Cardiac fibroblast (primary cell): ENCODE measurements at places on chromosomes 7 and 10.

DNA sequence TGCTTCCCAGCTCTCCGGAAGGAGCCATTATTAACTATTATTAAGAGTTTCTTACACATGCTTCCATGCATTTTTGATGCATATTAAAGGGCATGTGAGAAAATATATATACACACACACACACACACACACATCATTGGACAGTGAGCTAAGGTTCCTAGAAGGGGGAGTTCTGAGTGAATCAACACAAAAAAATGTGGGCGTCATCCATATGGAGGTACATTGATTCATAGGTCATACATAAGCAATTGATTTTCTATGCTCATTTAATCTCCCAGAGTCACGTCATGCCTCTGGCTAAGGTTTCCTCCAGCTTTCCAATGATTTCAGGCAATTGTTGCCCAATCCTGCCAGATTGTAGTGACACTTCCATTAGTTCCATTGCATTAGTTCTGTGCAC, 269.4 kb downstream of the DNAJB9 start:
- peak; percentile 16 for DNase-seq

- peak; percentile 17 for DNase-seq
Observed at GRCh38 chr10:118868589-118868988, 113.8 kb upstream of the CACUL1 start.

DNA sequence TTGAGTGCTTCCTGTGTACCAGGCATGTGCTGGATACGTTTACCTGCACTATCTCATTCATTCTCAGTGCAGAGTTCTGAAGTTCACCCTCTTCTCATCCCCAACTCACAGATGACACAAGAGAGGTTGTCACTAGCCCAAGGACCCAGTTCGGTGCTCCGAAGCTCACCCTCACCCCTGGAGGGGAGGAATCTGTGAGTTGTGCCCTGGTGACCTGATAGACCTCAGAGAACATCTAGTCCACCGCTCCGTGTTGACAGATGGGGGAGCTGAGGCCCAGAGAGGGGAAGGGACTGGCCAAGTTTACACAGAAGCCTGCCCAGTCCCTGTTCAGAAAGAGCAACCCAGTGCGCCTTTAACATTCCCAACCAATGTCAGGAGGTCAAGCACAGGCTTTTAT, 44.8 kb upstream of the EMX2 start:
- no peak for DNase-seq

DNA sequence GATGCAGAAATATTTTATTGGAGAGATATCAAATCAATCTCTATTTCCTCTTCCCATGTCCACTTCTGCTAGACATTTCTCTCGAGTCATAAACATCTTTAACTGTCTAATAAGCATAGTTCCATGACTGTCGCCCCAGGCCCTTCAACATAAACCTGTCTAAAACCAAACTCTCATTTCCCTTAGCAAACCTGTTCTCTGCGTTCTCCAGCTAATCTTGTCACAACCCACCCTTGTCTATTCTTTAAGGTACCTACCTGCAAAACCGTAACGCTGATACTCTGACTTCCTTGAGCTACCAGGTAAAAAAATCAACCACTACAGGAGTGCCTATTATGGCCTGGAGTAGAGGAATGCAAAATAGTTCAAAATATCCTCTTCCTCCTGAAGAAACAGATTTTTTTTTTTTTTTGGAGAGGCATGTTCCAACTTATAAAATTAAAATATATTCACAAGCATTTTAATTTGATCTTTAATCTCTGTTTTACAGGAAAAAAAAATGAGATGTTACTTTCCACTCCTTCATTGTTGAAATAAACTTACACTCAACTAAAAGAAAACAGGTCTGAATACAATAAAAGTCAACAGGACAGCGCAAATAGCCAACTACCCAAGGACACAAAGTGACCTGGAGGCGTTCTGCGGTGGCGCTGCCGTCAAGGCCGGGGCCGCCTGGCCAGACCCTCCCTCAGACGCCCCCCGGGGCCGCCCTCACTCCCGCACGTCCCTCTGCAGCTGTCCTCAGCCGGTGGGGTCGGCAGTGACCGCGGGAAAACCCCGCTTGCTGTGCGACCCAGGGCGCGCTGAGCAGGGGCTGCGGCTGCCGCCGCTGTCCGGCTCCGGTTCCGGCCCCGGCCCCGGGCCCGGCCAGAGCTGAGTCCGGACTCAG, 765 bp downstream of the SLC25A40 start:
- DNase-seq, result peak; percentile 18

DNA sequence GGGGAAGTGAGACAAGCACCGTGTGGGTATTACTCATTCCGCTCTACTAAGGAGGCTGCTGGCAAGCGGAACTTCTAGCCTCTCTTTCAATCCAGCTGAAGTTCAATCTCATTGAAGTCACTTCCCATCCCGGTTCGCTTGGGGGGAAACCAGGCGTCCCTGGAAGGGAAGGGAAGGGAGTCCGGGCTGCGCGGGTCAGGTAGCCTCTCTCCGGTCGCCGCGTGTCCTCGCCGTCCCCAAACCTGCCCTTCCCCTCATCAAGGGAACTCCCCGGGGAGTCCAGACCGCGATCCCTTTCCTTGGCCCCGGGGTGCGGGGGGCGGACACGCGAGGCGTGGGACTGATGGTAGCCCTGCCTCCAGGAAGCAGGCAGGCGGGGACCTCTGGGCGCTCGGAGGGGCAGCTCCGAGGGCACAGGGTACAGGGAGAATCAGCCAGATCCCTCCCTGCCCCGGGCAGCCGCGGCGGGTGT, 598 bp upstream of the ZEB1 start:
- peak; percentile 78 for DNase-seq

DNA sequence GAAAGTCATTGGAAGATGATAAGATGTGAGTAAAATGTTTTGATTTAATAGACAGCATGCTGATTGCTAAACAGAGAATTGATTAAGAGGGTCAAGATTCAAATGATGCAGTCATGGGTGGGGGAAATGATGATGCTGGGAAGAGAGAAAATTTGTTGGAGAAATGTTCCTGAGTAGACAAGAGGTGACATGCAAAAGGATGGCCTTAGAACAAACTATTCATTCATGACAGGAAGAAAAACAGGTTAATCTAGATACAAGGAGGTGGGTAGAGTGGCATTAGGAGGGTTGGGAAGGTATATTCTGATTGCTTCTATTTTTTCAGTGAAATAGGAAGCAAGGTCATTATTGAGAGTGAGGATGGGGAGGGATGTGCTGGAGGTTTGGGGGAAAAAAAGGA, 146.7 kb downstream of the SEM1 start:
- no peak for DNase-seq

DNA sequence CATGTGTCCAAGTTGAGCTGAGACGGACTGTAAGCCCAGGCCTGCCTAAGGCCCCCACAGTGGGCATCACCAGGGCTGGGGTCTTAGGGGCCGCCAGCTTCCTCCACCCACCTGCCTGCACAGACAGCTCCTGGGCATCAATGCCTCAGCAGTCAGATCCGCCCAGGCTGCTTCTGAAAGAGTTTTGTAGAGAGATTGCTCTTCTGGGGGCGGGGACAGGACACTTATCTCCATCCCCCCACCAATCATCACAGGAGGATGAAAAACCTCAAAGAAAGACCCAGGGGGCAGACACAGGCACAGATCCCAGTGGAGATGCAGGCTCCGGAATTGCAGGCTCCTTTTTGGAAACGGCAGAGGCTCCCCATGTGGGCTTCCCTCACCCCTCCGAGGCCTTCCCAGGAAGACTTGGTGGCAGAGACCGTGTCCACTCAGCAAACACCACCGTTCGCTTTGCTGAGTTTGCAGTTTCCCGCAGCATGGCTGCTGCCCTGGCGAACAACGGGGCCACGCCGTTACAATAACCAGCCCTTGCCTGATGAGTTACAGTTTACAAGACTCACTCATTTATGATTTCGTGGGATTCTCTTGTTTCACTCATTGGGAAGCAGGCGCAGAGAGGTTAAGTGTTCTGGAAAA, 96.4 kb downstream of the MKI67 start:
- DNase-seq, result no peak

DNA sequence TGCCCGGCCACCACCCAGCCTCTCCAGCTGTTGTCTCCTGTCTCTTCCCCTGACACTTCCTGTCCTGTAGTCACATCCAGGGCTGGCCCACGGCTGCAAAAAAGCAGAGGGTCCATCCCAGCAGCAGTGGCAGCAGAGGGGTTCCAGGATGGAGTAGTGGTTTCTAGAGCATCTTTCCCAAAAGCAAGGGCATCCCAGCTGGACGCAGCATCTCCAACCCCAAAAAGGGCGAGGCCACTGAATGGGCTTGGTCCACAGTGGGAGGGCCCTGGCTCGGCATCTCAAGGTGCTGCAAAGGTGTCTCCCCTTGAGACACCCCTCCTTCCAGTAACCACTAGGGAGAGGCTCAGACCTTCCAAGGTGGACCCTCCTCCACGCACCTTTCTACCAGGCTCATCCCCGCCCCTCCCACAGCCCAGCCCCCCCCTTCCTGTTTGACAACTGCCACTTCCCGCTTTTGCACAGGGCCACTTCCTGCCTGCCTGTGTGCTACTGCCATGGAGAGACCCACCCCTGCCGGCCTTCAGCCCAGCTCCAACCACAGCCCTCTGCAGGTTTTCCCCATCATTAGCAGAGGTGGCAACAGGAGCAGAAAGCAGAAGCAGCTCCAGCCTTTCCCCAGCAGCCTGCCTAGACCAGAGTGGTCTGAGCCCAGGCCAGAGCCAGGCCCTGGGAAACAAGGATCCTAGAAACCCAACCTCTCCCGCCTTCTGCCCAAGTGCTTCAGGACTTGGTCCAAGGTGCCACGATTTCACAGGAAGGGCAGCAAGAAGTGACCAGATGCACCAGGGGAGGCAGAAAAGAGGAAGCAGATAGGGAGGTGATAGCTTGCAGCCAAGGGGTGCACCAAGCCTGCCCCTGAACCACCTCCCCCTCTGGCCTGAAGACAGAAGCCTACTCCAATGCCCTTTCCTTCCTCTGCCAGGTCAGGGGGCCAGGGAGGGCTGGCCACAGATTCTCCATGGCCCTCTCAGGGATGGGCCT, 8.6 kb downstream of the CAMK2G start:
- no peak for DNase-seq

- DNase-seq, result no peak
Observed at GRCh38 chr7:45863715-45864114, 9.2 kb downstream of the CCDC201 start.

DNA sequence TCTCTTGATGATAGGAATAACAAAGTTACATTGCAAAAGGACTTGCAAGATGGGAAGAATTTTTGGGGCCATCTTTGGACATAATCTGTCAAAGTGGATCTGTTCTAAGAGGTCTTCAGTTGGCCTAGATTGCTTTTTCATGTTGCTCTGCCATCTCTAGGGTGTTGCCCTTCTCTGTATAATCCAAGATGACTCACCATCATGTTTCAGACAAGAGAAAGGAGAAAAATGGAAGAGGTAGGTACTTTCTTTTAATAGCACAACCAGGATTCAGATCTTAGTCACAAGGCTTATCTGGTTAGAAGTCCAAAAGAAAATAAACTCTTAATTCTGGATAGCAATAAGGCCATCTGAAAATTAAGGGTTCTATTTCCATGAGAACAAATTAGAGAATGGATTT, 38.7 kb upstream of the FOXP2 start:
- no peak for DNase-seq

DNA sequence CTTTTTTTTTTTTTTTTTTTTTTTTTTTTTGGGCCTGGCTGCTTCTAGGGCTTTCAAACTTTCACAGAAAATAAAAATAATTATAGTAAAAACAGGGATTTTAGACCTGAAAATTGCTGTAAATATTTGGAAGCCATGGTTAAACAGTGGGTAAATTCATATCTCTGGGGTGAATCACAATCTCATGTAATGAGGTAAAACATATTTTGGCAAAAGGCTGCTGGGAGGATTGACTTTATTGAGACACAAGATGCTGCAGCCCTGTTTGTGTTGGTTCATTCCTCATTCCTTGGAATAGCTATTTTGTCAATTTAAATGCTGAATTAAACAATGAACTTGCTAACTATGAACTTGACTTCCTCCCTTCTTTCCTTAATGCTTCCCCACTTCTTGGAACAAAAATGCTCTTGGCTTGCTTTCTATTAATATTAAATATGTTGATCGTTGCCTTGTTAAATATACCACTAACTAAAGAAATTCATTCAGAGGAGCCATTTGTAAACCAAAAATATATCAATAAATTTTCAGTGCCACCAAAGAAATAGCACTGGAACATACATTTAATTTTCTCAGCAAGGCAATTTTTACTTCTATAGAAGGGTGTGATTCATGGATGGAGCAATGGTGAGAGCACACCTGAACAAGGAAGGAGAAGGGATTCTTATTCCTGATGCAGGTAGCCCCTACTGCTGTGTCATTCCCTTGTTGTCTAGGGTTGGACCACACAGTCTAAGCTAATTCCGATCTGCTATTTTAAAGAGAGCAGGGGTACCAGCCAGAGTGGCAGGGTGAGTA, 24.6 kb downstream of the AGK start:
- peak; percentile 37 for DNase-seq

DNA sequence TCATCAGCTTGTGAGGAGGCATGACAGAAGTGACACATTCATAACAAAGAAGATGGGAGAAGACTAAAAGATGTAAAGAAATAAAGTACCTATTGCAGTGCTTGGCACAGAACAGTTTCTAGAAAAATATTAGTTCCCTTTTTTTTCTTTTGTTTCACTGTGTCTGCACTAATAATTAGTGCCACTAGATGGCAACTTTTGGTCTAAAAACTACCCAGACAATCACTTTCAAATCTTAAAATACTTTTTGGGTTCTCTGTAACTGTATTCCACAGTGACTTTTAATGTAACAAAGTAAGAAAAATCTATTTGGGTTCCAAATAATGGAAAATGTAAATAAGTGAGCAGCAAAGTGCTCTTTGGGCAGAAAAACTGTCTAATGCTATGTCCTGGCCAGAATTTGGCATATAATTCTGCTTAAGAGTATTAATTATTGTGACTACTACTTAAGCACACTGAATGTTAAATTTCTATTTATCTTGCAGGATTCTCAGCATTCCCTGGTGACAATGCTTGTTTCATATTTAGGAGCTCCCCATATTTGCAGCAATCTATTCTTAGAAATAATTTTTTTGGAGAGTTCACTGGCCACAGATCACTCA, 134.8 kb upstream of the KIF5B start:
- peak; percentile 62 for DNase-seq

- DNase-seq, result no peak
Observed at GRCh38 chr10:89377705-89378637, at the start of gene IFIT1B. Gene IFIT1B, plus strand, starts transcription at chr10:89378056. Its CDS starts 80 bp downstream, at chr10:89378136.

- no peak for DNase-seq
Observed at GRCh38 chr7:28862595-28863272, 95.4 kb downstream of the TRIL start.

GRCh38 chr10:47296156-47296894, 3.7 kb upstream of the GDF10 start:
- no peak for DNase-seq

DNA sequence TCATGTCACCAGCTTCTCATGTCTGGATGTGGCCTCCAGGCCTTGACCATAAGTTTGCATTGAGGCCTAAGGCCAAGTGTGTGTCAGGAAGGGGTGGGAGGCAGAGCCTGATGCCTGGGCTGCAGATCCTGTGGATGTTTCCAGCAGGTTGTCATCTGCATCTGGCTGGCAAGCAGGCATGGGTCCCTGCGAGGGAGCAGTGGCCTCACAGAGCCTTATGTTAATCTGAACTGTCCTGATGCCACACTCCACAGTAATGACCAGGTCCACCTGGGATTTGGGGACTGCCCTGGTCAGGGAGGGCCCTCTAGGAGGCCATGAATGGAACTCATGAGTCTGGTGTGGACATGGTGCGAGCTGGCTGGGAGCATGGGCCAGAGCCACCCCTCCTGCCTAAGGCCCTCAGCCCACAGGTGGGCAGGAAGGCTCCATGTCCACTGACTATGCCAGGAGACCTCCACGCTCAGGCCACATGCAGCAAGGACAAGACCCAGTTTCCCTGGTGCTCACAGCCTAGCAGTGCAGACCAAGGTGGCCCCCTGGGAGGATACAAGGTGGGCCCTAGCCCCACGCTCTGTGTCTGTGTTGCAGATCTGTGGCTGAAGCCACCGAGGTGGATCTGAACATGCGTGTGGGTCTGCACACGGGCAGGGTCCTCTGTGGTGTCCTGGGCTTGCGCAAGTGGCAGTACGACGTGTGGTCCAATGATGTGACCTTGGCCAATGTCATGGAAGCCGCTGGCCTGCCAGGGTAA, 83.1 kb downstream of the ADCY1 start:
- DNase-seq, result no peak
